ENCODE measurements at places on chromosomes 3 and 15.
A peak's percentile ranks its signal among the peaks of the same experiment; 100 is the strongest.

DNA sequence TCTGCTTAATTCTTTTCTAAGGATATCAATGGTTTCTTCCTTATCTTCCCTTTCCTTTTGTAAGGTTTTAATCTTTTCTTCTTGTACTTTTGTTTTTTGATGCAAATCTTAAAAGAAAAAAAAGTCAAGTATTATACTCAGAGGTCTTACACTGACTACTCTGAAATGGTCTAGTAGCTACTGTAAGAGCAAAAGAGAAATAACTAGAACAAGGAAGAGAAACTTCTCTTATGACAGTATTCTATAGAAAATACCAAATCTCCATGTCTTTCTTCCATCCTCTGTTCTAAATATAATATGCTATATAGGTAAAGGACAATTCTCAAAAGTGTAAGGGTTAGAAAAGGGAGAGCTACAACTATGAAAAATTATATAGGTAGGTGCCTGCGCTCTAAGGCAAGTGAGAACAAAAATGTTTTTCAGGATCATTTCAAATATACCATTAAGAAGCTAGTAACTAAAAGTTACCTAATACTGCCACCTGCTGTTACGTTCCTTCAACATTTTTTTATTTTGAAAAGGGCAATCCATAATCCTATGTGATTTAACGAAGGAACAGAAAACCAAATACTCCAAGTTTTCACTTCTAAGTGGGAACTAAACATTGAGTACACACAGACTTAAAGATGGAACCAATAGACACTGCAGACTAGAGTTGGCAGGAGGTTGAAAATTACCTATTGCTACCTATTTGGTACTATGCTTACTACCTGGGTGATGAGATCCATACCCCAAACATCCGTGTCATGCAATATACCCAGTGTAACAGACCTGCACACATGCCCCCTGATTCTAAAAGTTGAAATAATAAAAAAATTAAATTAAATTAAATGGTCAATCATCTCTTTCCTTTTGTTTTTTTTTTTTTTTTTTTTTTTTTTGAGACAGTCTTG, 36.7 kb downstream of the CIP2A start:
- peak; percentile 75 for DNase-seq

GRCh38 chr3:140442621-140443020, 235.2 kb upstream of the TRIM42 start:
- DNase-seq, result no peak

DNA sequence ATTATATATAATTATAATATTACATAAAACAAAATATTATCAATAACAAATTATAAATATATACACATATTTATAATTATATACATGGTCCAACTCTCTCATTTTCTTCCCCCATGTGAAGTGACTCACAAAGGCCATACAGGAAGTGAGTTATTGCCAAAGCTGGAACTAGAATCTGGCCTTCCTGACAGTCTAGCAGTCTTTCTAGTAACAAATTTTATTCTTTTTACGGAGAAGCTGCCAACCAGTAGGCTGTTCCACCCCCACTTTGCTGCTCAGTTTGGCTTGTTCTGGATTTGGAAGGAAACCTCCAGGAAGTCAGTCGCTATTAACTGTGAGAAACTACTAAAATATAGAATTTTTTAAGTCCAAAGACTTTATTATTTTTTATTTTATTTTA, 79.6 kb downstream of the DHX36 start:
- DNase-seq, result no peak

GRCh38 chr3:187742351-187743171, 2.7 kb downstream of the BCL6 start:
- no peak for DNase-seq

DNA sequence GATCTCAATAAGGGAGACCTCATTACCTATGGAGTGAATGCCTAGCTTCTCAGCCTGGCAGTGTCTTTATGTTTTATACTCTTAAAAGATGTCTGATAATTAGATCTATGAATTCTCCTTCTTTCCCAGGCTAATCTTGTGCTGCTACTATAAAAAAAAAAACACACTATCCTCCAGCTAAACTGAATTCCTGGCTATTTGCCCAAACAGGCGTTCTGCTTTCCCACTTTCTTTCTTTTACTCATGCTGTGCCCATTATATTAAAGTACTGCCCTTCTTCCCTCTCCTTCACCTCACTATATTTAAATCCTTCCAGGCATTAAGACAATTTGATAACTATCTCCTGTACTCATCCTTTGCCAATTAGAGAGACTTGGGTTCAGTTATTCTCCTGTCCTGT, 1134.9 kb downstream of the ROBO2 start:
- no peak for DNase-seq

DNA sequence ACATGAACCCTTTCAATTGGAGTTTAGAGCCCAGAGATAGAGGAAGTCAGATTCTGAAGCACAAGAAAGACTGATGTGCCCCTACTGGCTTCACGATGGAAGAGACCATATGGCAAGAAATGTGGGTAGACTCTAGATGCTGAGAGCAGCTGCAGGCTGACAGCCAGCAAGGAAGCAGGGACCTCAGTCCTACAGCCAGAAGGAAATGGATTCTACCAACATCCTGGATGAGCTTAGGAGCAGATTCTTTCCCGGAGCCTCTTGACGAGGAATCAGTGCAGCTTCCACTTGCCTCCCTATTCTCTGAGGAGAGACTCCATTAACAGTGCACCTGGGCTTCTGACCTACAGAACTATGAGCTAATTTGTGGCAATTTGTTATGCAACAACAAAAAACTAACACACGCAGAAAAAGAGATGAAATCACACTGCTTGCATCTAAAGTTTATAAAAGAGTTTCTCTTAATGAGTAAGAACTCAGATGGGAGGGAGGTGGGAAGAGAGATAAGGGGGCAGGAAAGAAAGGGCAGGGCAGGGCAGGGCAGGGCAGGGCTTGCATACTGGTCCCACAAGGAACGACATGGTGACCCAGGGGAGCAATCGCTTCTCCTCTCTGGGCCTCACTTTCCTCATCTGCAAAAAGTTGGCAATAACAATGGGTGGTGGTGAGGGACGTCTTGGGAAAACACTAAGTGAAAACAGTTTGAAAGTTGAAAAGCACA, 440.9 kb downstream of the FOXP1 start:
- DNase-seq, result no peak

GRCh38 chr3:126959136-126959920, 23.6 kb upstream of the PLXNA1 start:
- no peak for DNase-seq

- peak; percentile 97 for DNase-seq
Measured at GRCh38 chr3:157088601-157089454, 71.1 kb downstream of the CCNL1 start.

- DNase-seq, result peak; percentile 79
Measured at GRCh38 chr3:33218446-33219174, at the start of gene SUSD5. Gene SUSD5, minus strand, starts transcription at chr3:33218810. Its CDS starts 13 bp downstream, at chr3:33218797.

DNA sequence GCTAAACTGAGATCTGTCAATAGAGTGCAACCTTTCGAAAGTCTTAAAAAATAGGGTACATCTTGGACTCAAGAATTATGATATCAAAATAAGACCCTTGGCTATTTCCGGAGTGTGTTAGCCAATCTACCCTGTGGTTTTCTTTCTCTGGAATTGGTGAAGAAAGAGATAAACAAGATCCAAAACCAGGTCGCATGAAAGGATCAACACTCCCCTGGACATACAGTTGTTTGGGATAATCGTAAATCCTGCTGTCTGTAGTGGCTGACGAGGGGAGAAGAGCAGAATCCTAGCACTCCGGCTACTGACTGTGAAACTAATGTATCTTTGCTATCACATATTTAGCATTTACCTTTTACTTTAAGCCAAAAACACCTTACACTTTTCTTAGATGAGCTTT, 30.9 kb downstream of the FNDC3B start:
- no peak for DNase-seq
